Type B pancreatic cell (in vitro differentiated cells): ENCODE measurements at places on chromosomes 1 and 21.

DNA sequence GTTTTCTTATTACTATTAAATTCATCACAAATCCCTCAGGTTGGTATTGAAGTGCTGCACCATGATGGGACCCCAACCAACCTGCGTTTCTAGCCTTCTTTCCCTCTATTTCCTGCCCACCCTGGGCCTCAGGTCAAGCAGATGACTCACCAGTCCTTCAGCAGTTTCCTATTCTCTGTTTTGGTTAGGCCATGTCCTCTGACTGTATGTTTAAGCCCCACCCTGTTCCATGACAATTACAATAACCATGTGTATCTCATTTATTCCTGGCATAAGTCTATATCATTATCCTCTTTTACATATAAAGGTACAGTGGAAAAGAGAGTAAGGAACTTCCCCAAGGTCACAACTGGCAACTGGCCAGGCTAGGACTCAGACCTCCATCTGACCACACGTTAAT is 5.3 kb upstream of the FAM78B start:
- no peak for DNase-seq

DNA sequence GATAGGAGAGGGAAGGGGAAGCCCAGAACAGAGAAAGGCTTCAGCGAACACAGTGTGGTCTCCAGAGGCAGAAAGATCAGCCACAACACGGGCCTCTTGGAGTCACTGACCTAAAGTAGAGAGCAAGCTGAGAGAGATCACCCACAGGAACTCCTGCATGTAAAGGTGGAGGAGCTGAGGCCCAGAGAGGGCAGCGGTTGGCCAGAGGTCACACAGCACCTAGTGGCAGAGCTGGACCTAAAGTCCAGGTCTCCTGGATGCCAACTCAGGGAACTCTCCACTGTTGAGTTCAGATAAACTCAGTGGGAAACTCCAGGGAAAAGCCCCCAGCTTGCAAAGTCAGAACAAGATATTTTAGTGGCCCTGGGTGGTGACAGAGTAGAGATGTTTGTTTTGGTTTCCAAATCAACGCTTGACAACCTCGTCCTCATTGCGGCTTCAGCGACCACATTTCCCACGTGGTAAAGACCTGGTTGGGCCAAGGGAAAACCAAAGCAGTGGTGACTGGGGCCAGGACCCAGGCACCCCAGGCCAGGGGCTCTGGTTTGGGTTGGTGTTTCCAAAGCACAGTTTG is 4.6 kb downstream of the IFFO2 start:
- DNase-seq: no peak

DNA sequence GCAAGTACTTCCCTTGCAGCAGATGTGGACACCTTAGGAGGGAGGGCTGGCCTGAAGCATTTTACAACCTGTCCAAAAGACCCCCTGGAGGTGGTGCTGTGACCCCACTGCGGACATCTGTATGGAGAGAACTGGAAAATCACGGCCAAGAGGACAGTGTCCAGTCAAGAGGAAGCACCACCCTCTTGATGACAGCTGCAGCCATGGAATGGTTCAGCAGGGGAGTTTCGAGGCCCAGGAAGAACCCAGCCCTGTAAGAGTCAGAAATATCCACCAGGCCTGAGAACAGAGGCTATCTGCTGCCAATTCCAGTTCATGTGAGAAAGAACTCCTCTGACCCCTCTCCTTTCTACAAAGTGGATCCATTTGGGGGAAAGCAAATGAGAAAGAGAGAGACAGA is 126.8 kb downstream of the PLXNA2 start:
- DNase-seq: no peak

- no peak for DNase-seq
Observed at GRCh38 chr1:209689477-209689876, 14.3 kb downstream of the G0S2 start.

DNA sequence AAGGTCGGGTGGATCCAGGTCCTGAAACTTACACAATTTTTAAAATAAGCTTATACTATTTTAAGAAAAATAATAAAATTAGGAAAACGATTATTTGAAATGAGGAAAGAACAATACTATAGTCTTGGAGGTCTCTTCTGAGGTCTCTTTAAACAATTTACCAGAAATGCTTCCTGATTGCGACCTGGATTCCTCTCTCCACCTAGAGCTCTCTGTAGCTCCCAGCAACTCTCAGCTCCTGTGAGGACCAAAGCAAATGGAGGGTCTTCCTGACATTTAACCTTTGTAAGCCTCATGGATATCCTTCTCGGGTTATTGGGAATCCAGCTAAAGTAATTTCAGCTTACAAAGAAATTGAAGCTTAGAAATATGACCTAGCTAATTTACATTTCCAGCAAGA is 886 bp downstream of the BTBD8 start:
- no peak for DNase-seq

DNA sequence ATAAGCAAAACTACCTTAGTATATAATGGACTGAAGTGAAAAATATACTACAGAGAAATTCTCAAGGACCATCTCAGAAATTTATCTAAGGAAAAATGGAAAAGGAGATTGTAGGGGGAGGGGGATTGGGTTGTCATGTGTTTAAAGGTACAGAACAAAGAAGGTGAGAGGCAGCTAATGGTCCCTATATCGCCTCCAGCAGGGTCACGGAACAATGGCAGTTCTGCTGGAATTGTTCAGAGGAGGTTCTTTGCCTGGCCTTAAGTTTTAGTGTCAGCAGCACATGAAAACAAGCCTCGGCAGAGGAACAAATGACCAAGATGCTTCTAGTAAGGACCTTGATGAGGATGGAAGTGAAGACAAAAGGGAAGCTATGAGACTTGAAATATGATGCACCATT is 42.0 kb upstream of the RGS2 start:
- no peak for DNase-seq

GRCh38 chr1:156524481-156524869 is 23.9 kb upstream of the MEF2D start:
- no peak for DNase-seq

GRCh38 chr1:116679828-116680628 is 12.5 kb upstream of the IGSF3 start:
- no peak for DNase-seq

- DNase-seq: no peak
Observed at GRCh38 chr1:217554849-217555248, 76.0 kb downstream of the GPATCH2 start.

GRCh38 chr1:46539972-46540371 is 11.5 kb downstream of the KNCN start:
- no peak for DNase-seq

DNA sequence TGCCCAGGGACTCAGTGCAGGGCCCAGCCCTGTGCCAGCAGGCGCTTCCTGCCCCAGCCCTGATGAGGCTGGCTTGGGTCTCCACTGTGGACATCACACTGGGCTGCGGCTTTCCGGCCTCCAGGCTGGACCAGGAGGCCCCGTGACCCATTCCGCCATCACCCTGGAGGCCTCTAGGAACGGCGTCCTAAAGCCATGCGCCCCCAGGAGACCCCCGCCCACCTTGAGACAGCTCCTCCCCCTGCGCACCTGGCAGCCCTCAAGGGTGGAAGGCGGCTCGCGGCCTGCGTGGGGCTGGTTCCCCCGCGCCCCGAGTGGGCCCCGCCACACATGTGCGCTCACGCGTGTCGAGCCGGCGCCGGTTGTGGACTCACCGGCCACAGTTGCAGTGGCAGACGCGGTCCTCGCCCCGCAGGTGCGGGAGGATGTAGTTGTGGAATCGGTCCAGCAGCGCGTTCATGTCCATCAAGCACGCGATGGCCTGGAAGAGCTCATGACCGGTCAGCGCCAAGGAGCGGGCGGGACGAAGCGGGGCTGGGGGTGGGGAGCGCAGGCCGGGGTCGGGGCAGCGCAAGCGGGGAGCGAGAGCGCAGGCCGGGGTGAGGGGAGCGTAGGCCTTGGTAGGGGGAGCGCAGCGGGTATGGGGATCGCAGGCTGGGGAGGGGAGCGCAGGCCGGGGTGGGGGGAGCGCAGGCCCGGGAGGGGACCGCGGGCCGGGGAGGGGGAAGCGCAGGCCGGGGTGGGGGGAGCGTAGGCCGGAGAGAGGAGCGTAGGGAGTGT is 924 bp downstream of the TMEM240 start:
- no peak for DNase-seq

DNA sequence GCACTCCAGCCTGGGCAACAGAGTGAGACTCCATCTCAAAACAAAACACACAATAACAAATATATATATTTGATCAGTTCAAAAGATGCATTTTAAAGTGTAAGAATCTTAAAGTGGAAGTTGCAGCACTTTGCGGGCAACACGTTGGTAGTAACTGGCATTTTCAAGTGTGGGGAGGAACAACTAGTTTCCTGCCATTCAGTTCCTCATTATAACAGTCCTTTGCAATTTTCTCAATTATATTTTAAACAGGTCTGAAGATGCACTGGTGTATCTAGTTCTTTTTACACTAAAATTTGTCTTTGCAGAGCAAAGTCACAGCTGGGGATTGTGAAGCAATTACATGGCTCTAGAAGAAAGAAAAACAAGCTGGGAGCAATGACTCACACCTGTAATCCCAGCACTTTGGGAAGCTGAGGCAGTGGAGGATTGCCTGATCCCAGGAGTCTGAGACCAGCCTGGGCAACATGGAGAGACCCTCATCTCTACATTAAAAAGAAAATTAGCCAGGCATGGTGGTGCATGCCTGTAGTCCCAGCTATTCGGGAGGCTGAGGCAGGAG is 25.3 kb downstream of the RRAGC start:
- DNase-seq: no peak

GRCh38 chr1:237269938-237270337 is 228.0 kb downstream of the RYR2 start:
- no peak for DNase-seq

DNA sequence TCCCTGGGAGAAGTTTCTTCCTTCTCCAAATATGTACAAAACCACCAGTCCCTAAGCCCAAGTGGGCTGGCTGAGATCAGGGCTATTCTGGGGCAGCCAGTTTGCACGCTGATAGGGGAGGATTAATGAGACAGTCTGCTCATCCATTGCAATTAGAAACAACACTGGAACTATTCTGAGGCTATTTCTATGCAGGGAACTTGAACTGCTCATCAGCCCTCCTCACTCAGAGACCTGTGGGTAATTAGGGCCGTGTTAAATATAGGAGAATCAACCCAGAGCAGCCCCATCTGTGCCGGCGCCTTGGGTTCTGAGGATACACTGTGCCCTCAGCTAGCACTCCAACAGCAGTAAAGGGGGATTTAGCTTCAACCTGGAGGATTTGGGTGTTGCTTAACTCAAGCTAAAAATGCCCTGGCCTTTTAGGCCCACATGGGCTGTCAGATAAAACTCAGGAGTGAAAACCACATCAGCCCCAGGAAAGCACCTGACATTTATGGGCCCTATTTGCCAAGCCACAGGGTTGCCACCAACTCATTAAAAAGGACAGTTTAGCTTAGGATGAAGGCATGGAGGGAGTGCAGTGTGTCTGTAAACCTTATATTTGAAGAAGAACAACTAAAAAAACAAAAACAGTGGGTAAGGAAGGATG is 53.9 kb downstream of the DUSP10 start:
- DNase-seq: no peak

DNA sequence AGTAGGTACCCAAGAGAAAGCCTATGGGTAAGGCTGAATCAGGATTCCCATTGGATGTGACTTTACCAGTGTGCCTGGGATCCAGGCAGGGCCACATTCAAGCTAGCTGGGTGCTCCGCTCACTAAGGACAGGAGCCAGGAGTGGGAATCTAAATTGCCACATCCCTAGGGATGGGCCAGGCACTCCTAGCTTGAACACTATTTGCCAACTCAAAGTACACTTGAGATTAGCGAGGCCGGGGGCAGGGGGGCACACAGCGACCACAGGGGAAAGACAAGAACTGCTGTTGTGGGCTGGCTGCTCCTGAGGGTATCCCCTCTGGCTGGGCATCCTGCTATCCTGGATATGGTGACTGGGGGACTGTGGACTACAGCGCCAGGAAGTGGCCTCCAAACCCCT is 4.3 kb downstream of the SLC45A3 start:
- no peak for DNase-seq

GRCh38 chr1:201042779-201043461 is 19.4 kb upstream of the KIF21B start:
- no peak for DNase-seq

- DNase-seq: no peak
Observed at GRCh38 chr1:93080179-93080823, 1.2 kb downstream of the MTF2 start.

DNA sequence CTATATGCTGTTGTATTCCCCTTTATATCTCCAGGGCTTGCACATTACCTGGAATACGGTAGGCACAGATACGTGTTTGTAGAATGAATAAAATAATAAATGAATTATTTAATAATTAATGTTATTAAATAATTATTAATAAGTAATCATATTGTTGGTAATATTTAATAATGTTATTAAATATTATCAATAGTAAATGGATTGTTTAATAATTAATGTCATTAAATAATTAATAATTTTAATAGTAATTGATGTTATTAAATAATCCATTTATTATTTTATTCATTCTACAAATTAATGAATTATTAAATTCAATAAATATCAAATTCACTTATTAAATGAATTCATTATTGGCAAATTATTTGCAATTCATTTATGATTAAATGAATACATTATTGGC is 175.1 kb downstream of the MATN1 start:
- DNase-seq: no peak

GRCh38 chr21:16287046-16287445 is 557.3 kb downstream of the USP25 start:
- no peak for DNase-seq

DNA sequence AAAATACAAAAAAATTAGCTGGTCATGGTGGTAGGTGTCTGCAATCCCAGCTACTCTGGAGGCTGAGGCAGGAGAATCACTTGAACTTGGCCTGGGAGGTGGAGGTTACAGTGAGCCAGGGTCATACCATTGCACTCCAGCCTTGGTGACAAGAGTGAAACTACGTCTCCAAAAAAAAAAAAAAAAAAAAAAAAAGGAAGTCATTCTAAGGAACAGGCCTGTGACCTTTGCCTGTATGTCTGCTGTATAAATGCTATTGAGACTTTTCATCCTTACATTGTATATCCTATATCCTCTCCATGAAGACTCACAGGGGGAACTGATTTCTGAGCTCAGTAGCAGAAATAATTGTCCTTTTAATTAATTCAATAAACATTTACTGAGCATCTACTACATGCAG is 7.5 kb upstream of the CTPS1 start:
- no peak for DNase-seq

DNA sequence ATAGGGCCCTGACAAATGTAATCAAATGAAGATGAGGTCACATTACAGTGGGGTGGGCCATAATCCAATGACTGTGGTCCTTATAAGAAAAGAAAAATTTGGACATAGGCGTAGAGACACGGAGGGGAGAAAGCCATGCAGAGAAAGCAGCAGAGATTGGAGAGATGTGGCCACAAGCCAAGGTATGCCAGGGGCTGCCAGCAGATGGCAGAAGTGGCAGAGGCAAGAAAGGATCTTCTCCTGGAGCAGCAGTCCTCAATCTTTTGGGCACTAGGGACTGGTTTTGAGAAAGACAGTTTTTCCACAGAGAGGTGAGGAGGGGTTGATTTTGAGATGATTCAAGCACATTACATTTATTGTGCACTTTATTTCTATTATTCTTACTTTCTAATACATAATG is 355.1 kb downstream of the NPHP4 start:
- DNase-seq: no peak

GRCh38 chr21:26377111-26377694 is 195.9 kb downstream of the CYYR1 start:
- no peak for DNase-seq

GRCh38 chr1:53378061-53378460 is 50.2 kb upstream of the LRP8 start:
- DNase-seq: peak; percentile 36
